ENCODE measurements at places on chromosomes 4 and X.

DNA sequence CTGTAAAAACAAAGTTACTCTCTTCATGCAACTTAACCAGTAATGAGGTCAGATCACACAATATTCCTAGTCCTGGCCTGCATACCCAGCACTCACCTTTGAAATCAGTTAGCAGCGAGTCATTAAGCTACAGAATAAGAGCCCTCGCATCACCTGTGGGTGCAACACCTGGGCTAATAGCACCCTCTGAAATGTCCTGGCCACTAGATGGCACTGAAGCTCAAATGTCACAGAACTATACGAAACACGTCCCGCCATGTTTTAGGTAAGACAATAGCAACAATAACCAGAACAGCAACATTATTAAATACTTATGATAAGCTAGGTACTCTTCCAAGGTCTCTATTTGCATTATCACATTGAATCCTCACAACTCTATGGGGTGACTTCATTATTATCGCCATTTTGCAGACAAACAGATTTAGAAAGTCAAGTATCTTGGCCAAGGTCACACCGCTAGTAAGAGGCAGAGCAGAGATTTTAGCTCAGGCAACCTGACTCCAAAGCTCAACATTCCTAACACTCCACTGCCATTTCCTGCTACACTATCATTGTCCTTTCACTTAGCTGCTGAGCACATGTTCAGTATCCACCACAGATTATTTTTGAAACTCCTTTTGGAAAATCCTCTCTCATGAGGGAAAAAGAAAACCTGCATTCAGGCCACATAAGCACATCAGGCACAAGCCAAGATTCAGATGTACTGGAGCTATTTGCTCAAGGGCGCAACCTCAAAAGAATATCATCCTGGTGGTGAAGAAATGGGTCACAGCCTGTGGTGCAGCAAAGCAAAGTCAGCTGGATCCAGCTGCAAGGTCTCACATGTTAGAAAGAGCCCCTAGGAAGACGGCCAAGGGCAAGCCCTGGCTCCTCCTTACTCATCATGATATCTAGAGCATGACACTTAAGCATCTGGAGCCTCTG is 59.5 kb upstream of the KDR start:
- peak; percentile 13 for DNase-seq

GRCh38 chr4:98260047-98260578 is 1.1 kb upstream of the RAP1GDS1 start:
- peak; percentile 19 for DNase-seq

DNA sequence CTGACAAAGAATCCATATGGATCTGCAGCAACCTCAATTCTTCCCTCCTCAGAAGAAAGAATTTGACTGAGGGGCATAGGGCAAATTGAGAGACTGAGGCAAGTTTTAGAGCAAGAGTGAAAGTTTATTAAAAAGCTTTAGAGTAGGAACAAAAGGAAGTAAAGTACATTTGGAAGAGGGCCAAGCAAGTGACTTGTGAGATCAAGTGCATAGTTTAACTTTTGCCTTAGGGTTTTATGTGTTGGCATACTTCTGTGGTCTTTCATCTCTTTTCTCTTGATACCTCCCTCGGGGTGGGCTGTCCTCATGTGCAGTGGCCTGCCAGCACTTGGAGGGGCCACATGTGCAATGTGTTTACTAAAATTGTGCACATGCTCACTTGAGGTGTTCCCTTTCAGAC is 98.0 kb upstream of the MAGEB16 start:
- no peak for DNase-seq

- DNase-seq, result no peak
Measured at GRCh38 chr4:107866726-107867125, 42.0 kb downstream of the SGMS2 start.

GRCh38 chr4:77819404-77819842 is 255 bp upstream of the CNOT6L start:
- DNase-seq, result peak; percentile 18

GRCh38 chrX:129572422-129572821 is 32.4 kb downstream of the OCRL start:
- DNase-seq, result no peak

- DNase-seq, result no peak
Measured at GRCh38 chr4:110869114-110869513, 246.2 kb upstream of the PITX2 start.

GRCh38 chr4:17315459-17315858 is 196.4 kb downstream of the QDPR start:
- no peak for DNase-seq

- DNase-seq, result no peak
Measured at GRCh38 chrX:44228621-44229020, 114.9 kb downstream of the EFHC2 start.

- DNase-seq, result no peak
Measured at GRCh38 chr4:123846092-123846491, 449.5 kb downstream of the SPRY1 start.

Measured in GM12891 (cell line).